Articular chondrocyte of knee joint (primary cell): ENCODE measurements at places on chromosomes 11 and 22. TPM values are rescaled to one million over a fixed set of nuclear protein-coding genes. Genes with fewer than 3 reads are reported as not detected.

The FXYD2 gene
- total RNA-seq, result 0.11 and 0.13 TPM in 2 replicates

The DEFB108B gene
- not detected in 2 replicates for total RNA-seq

The KIF18A gene
- 7.8 and 12.0 TPM in 2 replicates for total RNA-seq

The HEPHL1 gene
- total RNA-seq, result not detected in 2 replicates

The UCP3 gene
- 0.65 and 1.1 TPM in 2 replicates for total RNA-seq

The OR52E8 gene
- not detected in 2 replicates for total RNA-seq

The CARNS1 gene
- total RNA-seq, result 0.97 and 1.2 TPM in 2 replicates

The SCUBE1 gene
- 5.0 and 7.4 TPM in 2 replicates for total RNA-seq

The PIWIL4 gene
- 4.4 and 6.8 TPM in 2 replicates for total RNA-seq

The CNTN5 gene
- not detected in 2 replicates for total RNA-seq

The POU2AF2 gene
- not detected in 2 replicates for total RNA-seq

The PLEKHA7 gene
- 0.52 and 0.65 TPM in 2 replicates for total RNA-seq

The DYNC2H1 gene
- 86.5 and 96.3 TPM in 2 replicates for total RNA-seq

The SPI1 gene
- not detected in 2 replicates for total RNA-seq

The TYR gene
- total RNA-seq, result not detected in 2 replicates

The BEST1 gene
- 3.8 and 5.2 TPM in 2 replicates for total RNA-seq

The CARD10 gene
- total RNA-seq, result 13.1 and 16.5 TPM in 2 replicates

The TRIM34 gene
- total RNA-seq, result 12.3 and 15.6 TPM in 2 replicates

The KDM4E gene
- not detected in 2 replicates for total RNA-seq

The OR5B21 gene
- total RNA-seq, result 0.22 TPM in 1 of 2 replicates, not detected in the other

The RHOD gene
- total RNA-seq, result 34.5 and 38.4 TPM in 2 replicates

The LINC01488 gene
- not detected in 2 replicates for total RNA-seq

The ZBTB44 gene
- total RNA-seq, result 46.9 and 52.4 TPM in 2 replicates

The OR52N5 gene
- not detected in 2 replicates for total RNA-seq
